ENCODE measurements at places on chromosomes 2 and 18.

GRCh38 chr2:25290811-25291495, 50.8 kb downstream of the DNMT3A start:
- no peak overlapping the region for H3K4me3 ChIP-seq
- DNase-seq: no peak
- no peaks in the 10 kb centered on the region for H3K27me3 ChIP-seq
- H3K4me1 ChIP-seq: peaks cover 38% of the 10 kb centered on the region
- no peaks in the 10 kb centered on the region for H3K36me3 ChIP-seq

DNA sequence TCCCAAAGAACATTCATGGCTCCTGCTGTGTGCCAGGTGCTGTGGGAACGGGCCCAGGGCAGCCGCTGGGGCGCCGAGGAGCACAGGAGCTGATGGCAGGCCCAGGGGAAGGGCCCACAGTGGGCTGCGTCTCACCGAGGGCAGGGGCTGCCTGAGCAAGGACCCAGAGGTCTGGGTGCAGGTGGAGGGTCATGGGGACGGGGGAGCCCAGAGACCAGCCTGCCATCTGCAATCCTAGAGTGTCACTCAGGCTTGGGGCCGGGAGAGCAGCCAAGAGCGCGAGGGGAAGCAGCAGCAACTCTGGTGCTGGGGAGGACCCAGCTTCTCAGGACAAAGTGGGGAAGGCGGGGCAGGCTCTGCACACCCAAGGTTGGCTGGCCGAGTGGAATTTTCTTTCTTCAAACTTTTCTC, 207.4 kb downstream of the HDAC4 start:
- no peak for DNase-seq
- no peak overlapping the region for H3K27ac ChIP-seq
- H3K4me1 ChIP-seq: no peaks in the 10 kb centered on the region
- H3K27me3 ChIP-seq: no peaks in the 10 kb centered on the region
- peaks cover 4% of the 10 kb centered on the region for H3K36me3 ChIP-seq

GRCh38 chr2:36359067-36359466, 3.5 kb downstream of the CRIM1 start:
- peaks cover 9% of the 10 kb centered on the region for H3K4me1 ChIP-seq
- DNase-seq: no peak
- H3K27ac ChIP-seq: no peak overlapping the region
- no peaks in the 10 kb centered on the region for H3K36me3 ChIP-seq
- no peak overlapping the region for H3K4me3 ChIP-seq

DNA sequence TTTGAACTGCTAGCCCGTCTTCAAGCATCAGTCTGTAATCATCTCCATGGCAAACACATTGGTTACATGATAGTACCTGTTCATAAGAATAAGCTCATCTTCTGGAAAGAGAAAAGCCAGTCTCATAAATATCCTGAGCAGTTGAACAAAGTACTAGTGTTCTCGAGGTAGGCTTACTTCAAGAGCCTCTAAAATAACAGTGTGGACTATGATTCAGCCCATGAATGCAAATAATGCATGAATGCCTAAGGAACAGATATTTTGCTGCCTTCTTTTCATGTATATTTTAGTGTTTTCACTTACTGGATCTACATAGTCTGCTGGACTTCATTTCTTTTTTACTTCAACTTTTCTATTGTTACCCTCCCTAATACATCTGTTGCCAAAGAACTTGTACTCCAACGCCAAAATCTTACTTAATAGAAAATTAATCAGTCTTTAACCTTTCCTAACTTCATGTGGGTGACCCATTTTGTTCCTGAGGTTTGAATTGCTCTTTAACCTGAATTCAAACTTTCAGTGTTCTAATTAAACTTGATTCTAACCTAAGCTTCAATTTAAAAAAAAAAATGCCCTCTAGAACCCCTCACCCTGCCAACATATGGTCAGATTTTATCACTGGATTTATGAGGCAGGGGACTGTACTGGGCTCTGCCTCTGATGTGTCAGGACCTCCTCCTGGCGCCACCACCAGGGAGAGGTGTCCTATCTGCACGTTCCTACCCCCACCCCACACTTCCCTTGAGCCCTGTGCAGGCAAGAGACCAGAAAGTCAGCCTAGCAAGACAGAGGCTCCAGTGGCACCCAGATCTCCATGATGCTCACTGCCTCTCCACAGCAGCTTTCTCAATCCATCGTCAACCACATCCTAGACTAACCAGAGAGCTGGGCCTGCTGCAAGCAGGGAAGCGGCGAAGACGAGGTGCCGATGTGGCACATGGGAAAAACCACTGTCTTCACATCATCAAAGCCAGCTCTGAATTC, 264.7 kb upstream of the ID2 start:
- peaks cover 21% of the 10 kb centered on the region for H3K4me1 ChIP-seq
- H3K36me3 ChIP-seq: no peaks in the 10 kb centered on the region
- no peak for DNase-seq
- no peak overlapping the region for H3K27ac ChIP-seq
- H3K27me3 ChIP-seq: no peaks in the 10 kb centered on the region
- H3K4me3 ChIP-seq: no peak overlapping the region

DNA sequence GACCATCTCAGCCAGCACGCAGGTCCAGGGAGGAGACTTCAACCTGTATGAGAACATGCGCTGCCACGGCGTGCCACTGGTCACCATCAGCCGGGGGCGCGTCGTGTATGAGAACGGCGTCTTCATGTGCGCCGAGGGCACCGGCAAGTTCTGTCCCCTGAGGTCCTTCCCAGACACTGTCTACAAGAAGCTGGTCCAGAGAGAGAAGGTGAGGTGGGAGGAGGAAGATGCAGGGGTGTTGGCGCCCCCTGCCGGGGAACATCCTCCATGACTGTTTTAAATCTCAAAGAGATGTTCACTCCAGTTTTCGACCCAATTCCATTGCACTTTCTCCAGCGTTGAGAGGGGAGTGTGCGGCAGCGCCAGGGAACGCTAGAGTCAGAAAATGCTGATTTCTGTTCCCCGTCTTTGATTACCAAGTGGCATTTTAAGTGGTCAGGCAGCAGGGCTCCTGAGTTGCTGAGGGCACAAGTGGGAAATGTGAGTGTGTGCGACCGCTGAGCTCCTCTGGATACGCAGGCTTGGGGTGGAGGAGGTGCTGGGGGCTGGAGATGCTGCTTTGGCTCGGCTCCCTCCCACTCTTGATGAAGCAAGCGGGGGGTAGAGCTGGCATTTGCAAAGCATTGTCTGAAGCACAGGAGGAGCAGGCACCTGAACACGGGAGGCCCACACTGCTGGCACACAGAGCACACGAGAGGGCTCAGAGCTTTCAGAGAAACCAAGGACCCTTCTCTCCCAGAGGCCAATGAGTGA, 27.7 kb upstream of the MAPRE3 start:
- H3K4me1 ChIP-seq: no peaks in the 10 kb centered on the region
- no peak for DNase-seq
- no peak overlapping the region for H3K4me3 ChIP-seq
- no peak overlapping the region for H3K27ac ChIP-seq
- H3K36me3 ChIP-seq: no peaks in the 10 kb centered on the region
- no peaks in the 10 kb centered on the region for H3K27me3 ChIP-seq

GRCh38 chr18:13461469-13461868, 242.9 kb downstream of the LDLRAD4 start:
- H3K4me3 ChIP-seq: no peak overlapping the region
- no peaks in the 10 kb centered on the region for H3K27me3 ChIP-seq
- H3K36me3 ChIP-seq: no peaks in the 10 kb centered on the region
- no peak overlapping the region for H3K27ac ChIP-seq

GRCh38 chr2:29923110-29923721, 1.8 kb upstream of the ALK start:
- no peaks in the 10 kb centered on the region for H3K4me1 ChIP-seq
- H3K4me3 ChIP-seq: no peak overlapping the region
- DNase-seq: no peak

DNA sequence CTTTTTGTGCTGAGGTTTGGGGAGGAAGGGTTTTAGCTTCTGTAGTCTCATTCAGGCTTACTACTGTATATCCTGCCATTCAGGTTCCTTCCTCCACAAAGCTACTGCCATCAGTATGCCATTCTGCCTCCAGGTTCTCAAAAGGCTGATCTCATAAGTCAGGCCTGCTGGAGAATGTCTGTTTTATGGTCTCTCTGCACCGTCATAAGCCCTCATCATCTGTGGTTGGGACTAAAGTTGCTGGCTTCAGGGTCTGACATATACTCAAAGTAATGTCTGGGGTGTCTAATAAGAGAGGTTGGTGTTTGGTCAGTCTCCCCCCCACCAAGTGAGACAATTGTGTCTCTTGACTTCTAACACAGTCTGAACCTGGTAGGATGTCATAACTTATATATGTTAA, 36.2 kb upstream of the CCBE1 start:
- H3K27ac ChIP-seq: no peak overlapping the region
- H3K4me1 ChIP-seq: no peaks in the 10 kb centered on the region
- H3K27me3 ChIP-seq: no peaks in the 10 kb centered on the region
- no peak overlapping the region for H3K4me3 ChIP-seq

GRCh38 chr18:23963443-23964165, 51.0 kb upstream of the TTC39C start:
- no peaks in the 10 kb centered on the region for H3K27me3 ChIP-seq
- H3K4me3 ChIP-seq: no peak overlapping the region
- DNase-seq: no peak
- H3K36me3 ChIP-seq: no peaks in the 10 kb centered on the region

DNA sequence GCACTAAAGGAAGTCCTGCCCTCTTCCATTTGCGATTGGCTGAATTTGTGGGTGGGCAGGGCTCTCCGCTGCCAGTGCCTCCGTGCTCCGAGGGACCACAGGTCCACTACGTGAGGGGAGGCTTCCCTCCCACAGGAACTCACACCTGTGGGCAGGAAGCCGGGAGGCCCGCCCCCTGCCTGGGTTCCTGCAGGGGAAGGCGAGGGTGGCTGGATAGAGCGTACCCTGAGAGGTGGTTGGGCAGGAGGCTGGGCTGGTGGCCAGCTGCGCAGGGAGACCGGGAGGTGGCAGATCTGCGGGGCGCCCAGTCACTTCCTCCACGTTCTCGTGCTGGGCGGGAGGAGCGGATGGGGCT, 47.0 kb upstream of the PTH2R start:
- no peak for DNase-seq
- H3K27me3 ChIP-seq: no peaks in the 10 kb centered on the region
- H3K4me1 ChIP-seq: no peaks in the 10 kb centered on the region
- H3K4me3 ChIP-seq: no peak overlapping the region
- peaks cover 14% of the 10 kb centered on the region for H3K36me3 ChIP-seq
- H3K27ac ChIP-seq: no peak overlapping the region

DNA sequence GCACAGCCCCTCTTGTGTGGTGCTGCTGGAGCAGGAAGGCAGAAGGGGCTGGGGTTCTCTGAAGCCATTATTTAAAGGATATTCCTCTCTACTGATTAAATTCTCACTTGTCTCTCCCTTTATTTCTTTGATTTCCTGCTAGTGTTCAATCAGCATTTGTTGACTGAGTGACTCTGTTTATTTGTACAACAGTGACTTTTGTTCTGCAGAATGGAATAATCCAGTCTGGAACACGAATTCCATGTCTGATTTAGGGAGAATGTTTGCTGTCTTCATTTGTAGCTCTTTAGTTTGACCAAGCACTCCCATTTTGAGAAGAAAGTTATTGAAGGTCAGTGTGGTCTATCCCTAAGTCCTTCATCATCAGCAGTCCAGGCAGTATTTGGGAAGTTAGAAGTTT, 141.2 kb downstream of the SETBP1 start:
- no peak overlapping the region for H3K27ac ChIP-seq
- H3K27me3 ChIP-seq: no peaks in the 10 kb centered on the region
- H3K4me1 ChIP-seq: peaks cover 13% of the 10 kb centered on the region
- no peaks in the 10 kb centered on the region for H3K36me3 ChIP-seq
- DNase-seq: no peak
- no peak overlapping the region for H3K4me3 ChIP-seq

DNA sequence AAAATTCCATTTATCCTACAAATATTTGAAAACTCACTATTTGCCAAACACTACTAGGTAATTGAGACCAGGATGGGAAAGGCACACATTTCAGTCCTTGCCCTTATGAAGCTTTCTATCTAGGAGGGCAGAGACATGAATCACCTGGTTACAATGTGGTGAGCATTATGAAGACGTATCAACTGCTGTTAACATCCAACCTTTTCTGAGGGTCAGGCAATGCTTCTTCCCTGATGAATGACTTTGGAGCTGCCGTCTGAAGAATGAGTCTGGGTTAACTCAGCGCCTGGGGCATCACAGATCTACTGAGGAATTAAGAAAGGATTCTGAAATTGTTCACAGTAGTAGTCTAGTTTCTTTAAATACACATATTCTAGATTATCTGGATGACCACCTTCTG, 62.1 kb upstream of the NOSTRIN start:
- no peaks in the 10 kb centered on the region for H3K27me3 ChIP-seq
- H3K36me3 ChIP-seq: no peaks in the 10 kb centered on the region
- H3K4me3 ChIP-seq: no peak overlapping the region
- no peak overlapping the region for H3K27ac ChIP-seq

DNA sequence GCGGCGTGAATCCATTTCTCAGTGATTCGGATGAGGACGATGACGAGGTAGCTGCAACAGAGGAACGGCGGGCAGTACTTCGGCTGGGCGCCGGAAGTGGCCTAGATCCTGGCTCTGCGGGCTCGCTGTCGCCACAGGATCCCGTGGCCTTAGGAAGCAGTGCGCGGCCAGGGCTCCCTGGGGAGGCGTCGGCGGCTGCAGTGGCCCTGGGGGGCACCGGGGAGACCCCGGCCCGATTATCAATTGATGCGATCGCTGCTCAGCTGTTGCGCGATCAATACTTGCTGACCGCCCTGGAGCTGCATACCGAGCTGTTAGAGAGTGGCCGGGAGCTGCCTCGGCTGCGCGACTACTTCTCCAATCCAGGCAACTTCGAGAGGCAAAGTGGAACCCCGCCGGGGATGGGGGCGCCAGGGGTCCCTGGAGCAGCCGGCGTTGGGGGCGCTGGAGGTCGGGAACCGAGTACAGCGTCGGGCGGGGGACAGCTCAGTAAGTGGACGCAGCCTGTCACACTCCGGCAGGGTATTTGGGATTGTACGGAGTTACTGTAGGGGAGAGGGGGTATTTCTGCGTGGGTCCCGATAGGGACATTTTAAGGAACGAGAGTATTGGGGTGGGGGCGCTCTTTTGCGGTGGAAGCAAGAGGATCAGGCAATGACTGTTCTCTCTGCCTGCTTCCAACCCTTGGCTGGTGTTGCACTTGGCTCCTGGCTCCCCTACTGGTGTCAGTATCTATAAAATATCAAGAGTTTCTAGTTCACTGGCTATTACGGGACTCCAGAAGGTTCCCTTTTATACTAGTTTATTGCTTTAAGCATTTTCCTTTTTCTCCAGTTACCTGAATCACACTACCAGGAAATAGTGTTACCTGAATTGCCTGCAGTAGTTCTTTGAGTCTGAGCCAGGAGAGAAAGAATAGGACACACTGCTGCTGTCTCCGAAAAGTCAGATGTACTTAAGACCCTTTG, 772 bp downstream of the RELCH start:
- no peaks in the 10 kb centered on the region for H3K36me3 ChIP-seq
- DNase-seq: no peak
- H3K4me1 ChIP-seq: peaks cover 3% of the 10 kb centered on the region
- peak overlapping the region; percentile 99 for H3K4me3 ChIP-seq

DNA sequence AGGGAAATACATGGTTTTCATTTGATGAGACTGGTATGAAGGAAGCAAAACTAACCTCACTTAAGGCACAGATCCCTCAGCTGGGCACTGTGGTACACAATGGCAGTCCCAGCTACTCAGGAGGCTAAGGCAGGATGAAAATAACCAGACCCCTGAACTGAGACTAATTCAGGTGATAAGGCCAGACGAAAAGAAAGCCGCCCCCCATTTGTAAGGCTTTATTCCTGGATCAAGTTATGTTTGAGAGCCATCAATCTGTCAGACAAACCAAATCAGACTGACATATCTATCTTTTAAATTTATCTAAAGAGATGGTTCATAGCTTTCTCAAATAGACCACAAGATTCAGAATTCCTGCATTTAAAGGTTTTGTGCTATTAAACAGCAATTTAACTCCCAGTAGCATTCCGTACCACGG, 4.1 kb downstream of the SRSF7 start:
- H3K27me3 ChIP-seq: no peaks in the 10 kb centered on the region
- peak overlapping the region; percentile 36 for H3K4me3 ChIP-seq
- no peak overlapping the region for H3K27ac ChIP-seq
- peaks cover 12% of the 10 kb centered on the region for H3K36me3 ChIP-seq
- no peak for DNase-seq
- H3K4me1 ChIP-seq: no peaks in the 10 kb centered on the region
